ENCODE measurements at places on chromosomes 7 and 10. TPM values are rescaled to one million over a fixed set of nuclear protein-coding genes. Genes with fewer than 3 reads are reported as not detected.
A peak's percentile ranks its signal among the peaks of the same experiment; 100 is the strongest.

DNA sequence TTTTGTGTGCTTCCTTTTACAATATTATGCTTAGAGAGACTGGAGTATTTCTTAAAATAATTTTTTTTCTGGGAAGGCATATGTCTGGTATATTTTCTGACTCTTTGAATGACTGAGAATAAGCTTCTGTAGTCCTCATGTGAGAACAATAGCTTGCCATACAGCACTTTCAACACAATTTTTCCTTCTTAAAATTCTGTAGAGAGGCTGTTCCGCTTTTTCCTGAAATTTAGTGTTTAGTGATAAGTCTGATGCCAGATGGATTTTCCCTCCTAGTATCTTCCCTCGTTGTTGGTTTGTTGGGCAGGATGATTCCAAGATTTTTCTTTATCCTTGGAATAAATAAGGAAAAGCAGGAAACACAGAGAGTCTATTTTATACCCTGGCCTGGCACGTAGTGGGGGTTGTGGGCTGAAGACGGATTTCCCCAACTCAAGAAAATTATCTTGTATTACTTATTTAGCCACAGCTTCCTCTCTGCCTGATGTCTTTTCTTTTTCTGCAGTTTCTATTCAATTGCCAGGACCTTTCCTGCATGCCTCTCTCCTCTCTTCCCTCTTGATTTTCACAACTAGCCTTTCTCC is 111.2 kb downstream of the AOAH start:
- no peak for DNase-seq

- peak; percentile 99 for DNase-seq
Measured at GRCh38 chr10:3763035-3763456, 22.0 kb downstream of the KLF6 start.

GRCh38 chr10:122649903-122650302 is 49.7 kb downstream of the C10orf120 start:
- DNase-seq: no peak

DNA sequence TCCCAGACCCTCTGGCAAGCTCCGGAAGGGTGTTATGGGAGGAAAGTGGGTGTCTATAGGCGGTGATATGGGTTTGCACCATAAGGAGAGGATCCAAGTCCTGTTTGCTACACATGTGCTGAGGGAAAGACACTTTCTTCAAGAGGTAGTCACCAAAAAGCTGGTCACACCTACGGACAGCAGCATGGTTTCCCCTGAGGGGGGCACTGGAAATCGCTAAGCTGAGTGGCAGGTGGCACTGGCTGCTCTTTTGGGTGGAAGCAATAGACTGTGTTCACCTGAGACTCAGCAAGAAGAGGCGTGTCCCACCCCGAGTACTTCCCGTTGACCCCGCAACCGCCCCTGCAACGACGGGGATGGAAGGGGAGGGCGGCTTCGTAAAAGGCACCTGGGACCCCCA is 1.8 kb upstream of the FOXI2 start:
- no peak for DNase-seq

CCDC136 gene
- 1.5 TPM for total RNA-seq

STRIP2 gene
- total RNA-seq: 13.0 TPM

TES gene
- 189 TPM for total RNA-seq
